ENCODE measurements at places on chromosomes 6 and 20.

GRCh38 chr6:124517339-124517738, 444.9 kb upstream of the RNF217 start:
- DNase-seq, result no peak

GRCh38 chr6:17086469-17086868, 15.4 kb upstream of the STMND1 start:
- DNase-seq, result peak; percentile 24

- DNase-seq, result no peak
These were observed 313.8 kb downstream of the HDGFL1 start for GRCh38 chr6:22883061-22883717.

- no peak for DNase-seq
These were observed 44.2 kb upstream of the RNF24 start for GRCh38 chr20:4059606-4060005.

- no peak for DNase-seq
These were observed 51.0 kb downstream of the CPXM1 start for GRCh38 chr20:2749343-2749950.

DNA sequence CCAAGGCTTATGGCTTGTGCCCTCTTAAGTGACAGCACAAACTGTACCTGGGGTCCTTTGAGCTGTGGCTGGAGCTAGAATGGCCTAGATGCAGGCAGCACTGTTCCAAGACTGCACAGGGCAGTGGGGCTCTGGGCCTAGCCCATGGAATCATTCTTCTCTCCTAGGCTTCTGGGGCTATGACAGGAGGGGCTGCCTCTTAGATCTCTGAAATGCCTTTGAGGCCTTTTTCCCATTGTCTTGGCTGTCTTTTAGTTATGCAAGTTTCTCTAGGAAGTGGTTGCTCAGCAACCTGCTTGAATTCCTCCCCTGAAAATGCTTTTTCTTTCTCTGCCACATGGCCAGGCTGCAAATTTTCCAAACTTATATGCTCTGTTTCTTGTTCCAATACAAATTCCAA, 183.4 kb downstream of the WDR27 start:
- DNase-seq, result no peak

DNA sequence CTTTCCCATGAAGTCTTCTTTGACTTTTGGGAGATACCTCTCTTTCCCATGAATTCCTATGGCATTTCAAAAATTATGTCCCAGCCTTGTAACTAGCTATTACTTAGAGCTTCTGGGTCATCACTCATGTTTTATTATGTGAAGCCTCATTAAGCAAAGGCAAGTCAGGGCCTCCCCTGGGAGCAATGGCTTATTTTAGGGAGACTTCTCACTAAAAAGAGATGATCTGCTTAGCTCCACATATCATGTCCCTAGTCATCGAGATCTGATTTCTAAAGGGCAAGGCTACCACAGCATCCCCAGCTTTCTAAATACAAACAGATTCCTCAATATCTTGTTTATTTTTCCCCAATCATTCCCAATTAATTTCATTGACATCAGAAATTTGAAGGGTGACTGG, 154.0 kb upstream of the MANEA start:
- no peak for DNase-seq

- no peak for DNase-seq
These were observed 94.4 kb downstream of the TRMT6 start for GRCh38 chr20:5855939-5856338.

DNA sequence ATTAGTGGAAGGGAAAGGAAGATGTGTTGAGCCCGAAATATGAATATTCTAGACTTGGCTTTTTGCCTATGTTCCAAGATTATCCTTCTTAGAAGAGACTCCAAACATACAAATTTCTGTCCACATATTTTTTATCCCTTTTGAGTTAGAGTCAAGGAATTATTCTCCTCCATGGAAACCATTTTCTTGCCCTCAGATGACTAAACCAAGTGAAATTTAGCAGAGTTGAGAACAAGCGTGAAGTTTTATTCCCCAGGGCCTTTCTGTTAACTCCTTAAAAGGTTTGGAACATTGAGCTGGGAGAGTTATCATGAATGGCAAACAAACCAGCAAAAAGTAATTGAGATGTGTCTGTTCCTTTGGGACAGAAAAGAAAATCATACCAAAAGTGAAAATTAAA, 286.1 kb upstream of the PLCB4 start:
- DNase-seq, result no peak

- DNase-seq, result no peak
These were observed 3.5 kb upstream of the MAPK13 start for GRCh38 chr6:36126553-36127458.

DNA sequence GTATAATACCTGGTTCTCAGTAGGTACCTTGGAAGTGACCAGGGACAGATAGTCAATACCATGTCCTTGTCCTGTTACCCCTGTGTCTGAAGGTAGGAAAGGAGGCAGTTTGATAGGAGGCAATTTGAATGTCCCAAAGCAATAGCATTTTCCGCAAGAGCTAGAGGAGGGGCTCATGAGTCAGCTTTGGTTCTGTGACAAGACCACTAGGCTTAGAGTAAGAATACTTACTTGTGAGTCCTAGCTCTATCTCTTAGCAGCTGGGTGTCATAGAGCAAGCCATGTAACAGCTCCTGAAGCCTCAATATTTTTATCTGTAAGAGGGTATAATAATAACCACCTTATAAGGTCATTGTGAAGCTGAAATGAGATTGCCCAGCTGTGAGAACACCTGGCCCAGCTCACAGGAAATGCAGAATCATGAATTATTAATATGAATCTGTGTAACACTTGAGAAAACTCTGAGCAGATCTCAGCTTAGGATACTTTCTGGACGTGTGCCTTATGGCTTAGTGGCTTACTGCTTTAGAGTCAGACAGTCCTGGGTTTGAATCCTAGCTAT, 58.6 kb downstream of the DAAM2 start:
- DNase-seq, result peak; percentile 34

- no peak for DNase-seq
These were observed 40.3 kb downstream of the MAP3K5 start for GRCh38 chr6:136751991-136752390.

GRCh38 chr20:54070187-54070987, at the start of gene BCAS1:
TSS of gene BCAS1 (minus strand) at chr20:54070594. CDS start at chr20:54058718, 11,876 bp downstream.
- DNase-seq, result no peak

DNA sequence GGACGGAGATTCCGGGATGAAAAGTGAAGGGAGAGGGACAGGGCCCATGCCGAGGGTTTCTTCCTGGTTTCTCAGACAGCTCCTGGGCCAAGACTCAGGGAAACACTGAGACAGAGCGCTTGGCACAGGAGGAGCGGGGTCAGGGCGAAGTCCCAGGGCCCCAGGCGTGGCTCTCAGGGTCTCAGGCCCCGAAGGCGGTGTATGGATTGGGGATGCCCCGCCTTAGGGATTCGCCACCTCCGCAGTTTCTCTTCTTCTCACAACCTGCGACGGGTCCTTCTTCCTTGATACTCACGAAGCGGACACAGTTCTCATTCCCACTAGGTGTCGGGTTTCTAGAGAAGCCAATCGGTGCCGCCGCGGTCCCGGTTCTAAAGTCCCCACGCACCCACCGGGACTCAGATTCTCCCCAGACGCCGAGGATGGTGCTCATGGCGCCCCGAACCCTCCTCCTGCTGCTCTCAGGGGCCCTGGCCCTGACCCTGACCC, 55.0 kb upstream of the HLA-A start:
- no peak for DNase-seq

DNA sequence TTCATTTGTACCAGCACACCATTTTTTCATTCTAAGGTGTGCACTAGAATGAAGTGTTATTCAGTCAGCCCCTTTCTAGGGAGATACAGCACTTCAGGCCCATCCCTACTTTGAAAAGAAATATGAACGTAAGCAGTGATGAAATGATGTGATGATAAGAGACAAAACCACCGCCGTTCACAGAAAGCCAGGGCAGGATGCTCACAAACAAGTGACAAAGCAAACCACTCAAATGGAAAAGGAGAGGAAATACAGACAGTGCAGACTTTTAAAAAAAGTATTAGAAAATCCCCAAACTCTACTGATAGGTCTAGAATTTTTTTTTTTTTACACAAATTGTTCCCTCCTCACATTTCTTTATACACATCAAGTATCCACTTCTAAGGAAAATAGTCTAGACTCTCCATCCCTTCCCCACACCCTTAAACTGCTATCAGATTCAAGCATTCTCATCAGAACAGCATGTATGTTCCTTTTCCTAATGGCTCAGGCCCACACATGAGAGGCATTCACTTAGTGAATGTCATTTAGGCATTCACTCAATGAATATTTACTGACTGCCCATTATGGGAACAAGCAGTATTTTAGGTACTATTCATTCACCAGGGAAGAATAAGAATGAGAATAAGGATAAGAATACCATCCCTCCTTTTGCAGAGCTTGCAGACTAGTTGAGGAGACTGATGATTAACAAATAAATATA, 243.5 kb downstream of the GMPR start:
- DNase-seq, result no peak

DNA sequence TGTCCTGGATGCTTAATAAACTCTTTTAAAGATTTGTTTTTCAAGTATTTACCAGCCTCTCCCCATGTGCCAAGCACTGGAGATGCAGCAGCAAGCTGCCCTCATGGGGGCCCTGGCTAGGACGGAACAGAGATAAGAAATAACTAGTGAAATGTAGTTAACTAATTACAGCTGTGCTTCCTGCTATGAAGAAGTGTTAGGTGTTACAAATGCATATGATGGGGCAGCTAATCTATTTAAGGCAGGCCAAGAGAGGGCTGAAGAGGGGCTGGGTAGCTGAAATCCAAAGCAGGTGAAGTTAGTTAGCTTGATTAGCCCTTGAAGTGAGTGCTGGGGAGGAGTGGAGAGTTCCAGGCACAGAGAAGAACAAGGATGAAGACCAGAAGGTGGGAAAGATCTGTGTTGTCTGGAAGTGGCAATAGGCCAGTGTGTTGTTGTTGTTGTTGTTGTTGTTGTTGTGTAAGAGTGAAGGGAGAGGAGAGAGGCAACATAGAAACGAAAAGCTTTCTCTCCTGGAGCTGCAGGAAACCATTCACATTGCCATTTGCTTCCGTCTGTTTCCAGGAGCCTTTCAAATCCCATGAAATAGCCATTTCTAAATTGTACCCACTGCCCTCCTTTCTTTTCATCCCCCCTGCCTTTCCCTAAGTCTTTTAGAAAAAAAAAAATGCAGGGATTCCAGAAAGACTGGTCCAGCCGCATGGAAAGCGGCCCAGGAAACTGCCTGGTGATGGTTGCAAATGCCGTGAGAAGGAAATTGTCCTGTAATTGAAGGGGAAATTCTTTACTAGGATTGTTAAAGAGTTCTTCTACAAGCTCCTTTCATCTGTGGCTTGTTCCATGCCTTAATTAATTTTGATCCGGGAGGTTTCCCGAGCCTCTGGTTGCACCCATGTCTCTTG, 119.6 kb downstream of the TFAP2C start:
- no peak for DNase-seq

- no peak for DNase-seq
These were observed 84.3 kb upstream of the RALY start for GRCh38 chr20:33909331-33909921.

DNA sequence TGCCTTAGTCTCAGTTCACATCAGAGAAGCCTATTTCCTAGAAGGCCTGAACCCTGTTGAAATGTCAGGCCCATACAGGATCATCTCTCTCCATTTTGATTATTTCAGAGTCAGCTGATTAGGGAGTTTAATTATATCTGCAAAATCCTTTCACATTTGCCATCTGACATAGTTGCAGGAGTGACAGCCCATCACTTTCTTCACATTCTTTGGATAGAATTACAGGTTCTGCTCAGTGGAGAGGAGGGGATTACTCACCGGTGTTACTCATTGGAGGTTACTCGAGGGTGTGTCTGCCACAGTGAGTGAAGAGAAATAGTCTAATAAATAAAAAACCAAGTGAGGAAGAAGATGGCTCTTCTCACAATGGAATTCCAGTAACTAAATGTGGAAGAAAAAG, 216.8 kb downstream of the TMEM242 start:
- no peak for DNase-seq

- DNase-seq, result no peak
These were observed 14.6 kb downstream of the SNHG17 start for GRCh38 chr20:38420388-38421085.

- DNase-seq, result no peak
These were observed 133.7 kb downstream of the PLCB4 start for GRCh38 chr20:9202420-9203080.

GRCh38 chr6:138498629-138499302, 528 bp downstream of the NHSL1 start:
- no peak for DNase-seq

GRCh38 chr20:62265365-62265764, 27.0 kb downstream of the OSBPL2 start:
- no peak for DNase-seq

- DNase-seq, result no peak
These were observed 250.5 kb upstream of the AFDN start for GRCh38 chr6:167576050-167576741.

- DNase-seq, result peak; percentile 69
These were observed 44.0 kb upstream of the ZBTB24 start for GRCh38 chr6:109526905-109527628.

- peak; percentile 64 for DNase-seq
These were observed 74.0 kb upstream of the MYL9 start for GRCh38 chr20:36467076-36467999.

DNA sequence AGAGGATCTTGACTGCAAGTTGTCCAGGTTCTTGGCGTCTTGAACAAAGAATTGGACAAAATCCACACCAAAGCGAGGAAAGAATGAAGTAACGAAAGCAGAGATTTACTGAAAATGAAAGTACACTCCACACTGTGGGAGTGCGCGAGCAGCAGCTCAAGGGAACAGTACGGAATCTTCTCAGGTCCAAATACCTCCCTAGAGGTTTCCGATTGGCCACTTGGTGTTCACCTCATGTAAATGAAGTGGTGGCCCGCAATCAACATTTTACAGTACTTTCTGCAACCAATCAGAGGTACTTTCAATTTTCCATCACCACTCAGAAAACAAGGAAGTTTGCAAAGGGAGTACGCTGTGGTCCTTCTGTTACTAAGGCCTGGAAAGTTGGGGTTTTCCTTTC, 122.4 kb downstream of the PTPRK start:
- DNase-seq, result no peak

GRCh38 chr6:80674669-80675068, 568.2 kb downstream of the BCKDHB start:
- DNase-seq, result no peak

GRCh38 chr6:30212865-30213666, at the start of gene TRIM26:
TSS of gene TRIM26 (minus strand) at chr6:30213406. CDS start at chr6:30199103, 14,303 bp downstream.
- peak; percentile 97 for DNase-seq

GRCh38 chr6:160106701-160107100, 14.9 kb upstream of the SLC22A1 start:
- no peak for DNase-seq

- DNase-seq, result no peak
These were observed 448.0 kb downstream of the HAO1 start for GRCh38 chr20:7492257-7492656.

- DNase-seq, result no peak
These were observed 5.5 kb upstream of the PROCR start for GRCh38 chr20:35166242-35166830.

GRCh38 chr6:111802015-111802414, 71.2 kb downstream of the FYN start:
- DNase-seq, result no peak
